Stimulated activated CD4-positive, alpha-beta T cell treated with anti-CD3 and anti-CD28 coated beads, Interleukin-2, amount 100 ng/mL, for 24 hours (primary cell): ENCODE measurements at places on chromosomes 1 and 21.

DNA sequence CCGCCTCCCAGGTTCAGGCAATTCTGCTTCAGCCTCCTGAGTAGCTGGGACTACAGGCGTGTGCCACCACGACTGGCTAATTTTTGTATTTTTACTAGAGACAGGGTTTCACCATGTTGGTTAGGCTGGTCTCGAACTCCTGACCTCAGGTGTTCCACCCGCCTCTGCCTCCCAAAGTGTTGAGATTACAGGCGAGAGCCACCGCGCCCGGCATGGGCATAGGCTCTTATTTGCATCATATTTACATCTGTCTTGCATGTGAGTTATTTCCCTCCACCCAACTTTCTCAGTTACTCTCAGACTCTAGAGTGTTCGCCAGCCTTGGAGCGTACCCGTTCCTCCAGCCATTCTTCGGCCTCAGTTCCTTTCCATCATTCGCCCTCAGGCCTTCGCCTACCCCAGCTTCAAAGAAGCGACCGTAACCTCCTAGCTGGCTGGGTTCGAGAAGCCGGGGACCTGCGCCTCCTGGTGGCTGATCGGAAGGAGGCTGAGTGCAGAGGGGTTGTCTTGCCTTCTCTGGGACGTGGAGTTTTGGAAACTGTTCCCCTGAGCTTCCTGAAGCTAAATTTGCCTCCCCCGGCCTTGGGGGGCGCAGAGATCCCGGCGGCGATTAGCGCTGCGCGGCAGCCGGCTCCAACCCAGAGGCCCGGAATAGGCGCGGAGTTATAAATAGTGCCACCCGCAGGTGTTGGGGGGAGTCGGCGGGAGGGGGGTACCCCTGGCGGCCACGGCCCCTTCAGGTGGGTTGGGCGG is 3.6 kb upstream of the ZBTB7B start:
- DNase-seq: peak; percentile 86

GRCh38 chr1:9121496-9122409 is 7.1 kb downstream of the GPR157 start:
- DNase-seq: peak; percentile 37

DNA sequence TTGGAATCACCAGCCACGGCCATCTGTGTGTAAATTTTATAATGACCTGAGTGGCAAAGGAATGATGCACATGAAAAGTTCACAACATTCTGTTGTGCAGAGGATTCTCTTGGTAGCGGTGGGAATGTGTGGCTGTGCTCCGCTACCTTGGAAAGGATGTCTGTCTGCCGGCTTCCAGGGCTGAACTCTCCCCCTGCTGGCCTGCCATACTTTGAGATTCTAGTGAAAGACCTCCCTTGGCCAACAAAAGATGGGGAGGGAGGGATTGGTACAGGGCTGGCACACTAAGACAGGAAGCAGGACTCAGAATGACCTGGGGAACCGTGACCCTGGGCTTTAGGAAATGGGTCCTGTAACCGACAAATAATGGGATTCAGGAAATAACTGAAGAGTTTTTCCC is 194.5 kb upstream of the PLD5 start:
- DNase-seq: no peak

GRCh38 chr1:9399510-9400424 is 107.1 kb downstream of the SPSB1 start:
- no peak for DNase-seq

- DNase-seq: no peak
These were observed 344.7 kb upstream of the PTBP2 start for GRCh38 chr1:96376846-96377245.

- peak; percentile 55 for DNase-seq
These were observed 99.0 kb upstream of the RUNX3 start for GRCh38 chr1:25028907-25029599.

- no peak for DNase-seq
These were observed 4.5 kb downstream of the AIM2 start for GRCh38 chr1:159071970-159072582.

- no peak for DNase-seq
These were observed 1.9 kb downstream of the PODN start for GRCh38 chr1:53063744-53064515.

- DNase-seq: no peak
These were observed 32.9 kb downstream of the C21orf91 start for GRCh38 chr21:17786071-17786850.

- DNase-seq: no peak
These were observed 34.8 kb downstream of the ACOT7 start for GRCh38 chr1:6358757-6359201.

DNA sequence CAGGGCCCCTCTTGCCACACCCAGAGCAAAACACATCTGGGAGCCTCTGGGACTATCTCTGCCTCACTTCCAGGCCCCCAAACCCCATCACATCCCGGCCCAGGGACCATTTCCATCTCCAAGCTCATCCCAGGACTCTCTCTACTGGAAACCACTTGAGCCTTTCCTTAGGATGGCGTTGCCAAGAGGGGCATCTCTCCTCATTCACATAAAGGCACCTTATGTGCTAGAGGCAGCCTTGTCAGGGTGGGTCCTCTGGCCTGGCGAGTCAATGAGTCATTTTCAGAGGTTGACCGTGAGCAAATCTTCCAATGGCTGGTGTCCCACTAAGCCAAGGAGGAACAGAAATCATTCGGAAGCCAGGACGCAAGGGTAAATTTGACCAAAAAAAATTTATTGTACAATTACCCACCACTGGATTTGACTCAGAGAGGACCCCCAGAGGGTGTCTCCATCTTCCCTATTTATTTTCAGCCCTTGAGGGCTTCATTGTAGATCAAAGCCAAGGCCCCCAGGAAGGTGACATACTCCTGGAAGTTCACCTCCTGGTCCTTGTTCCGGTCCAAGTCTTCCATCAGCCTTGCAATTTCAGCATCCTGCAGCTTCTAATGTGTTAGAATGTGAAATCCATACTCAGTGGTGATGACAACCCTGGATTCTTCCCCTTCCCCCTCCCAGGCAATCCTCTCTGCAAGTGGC is 1.4 kb downstream of the S100A6 start:
- DNase-seq: no peak

DNA sequence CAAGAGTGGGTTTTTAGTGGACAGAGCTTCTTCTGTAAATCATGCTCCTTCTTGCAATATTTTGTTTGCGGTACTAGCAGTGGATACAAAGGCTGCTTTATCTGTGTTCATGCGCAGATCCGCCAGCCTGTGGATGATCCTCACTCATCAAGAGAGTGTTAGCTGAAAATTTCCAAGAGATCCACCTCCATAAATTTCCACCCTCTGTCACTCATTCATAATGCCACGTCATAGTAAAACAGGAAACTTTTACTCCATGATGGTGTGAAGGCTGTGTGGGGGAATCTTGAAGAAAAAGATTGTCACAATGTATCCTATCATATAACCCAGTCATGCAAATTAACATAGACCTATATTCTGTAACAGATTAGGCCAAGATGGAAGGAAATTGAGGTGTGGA is 4.4 kb upstream of the MAPKAPK2 start:
- no peak for DNase-seq
